SK-MEL-5 (cell line): ENCODE measurements at places on chromosomes 6 and 20. TPM values are rescaled to one million over a fixed set of nuclear protein-coding genes. Genes with fewer than 3 reads are reported as not detected.
A peak's percentile ranks its signal among the peaks of the same experiment; 100 is the strongest.

GRCh38 chr6:163212123-163212522 is 202.4 kb upstream of the QKI start:
- DNase-seq = no peak

DNA sequence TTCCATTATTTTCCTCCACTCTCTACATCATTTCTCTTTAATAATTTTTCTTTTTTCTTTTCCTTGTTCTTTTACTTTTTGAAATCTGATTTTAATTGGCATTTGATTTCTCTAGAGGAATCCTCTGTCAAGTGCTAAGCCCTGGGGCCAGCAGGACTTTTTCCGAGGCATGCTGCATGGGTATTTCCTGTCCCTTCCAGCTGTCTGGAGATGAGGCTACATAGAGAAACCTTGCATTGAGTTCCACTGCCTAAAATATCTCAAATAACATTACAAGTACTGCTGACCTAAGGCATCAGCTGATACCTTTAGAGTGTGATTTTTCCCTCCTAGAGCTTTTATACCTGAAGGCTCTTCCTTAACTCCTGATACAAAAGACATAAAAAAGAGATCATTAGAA is 6.2 kb downstream of the RNF217 start:
- peak; percentile 23 for DNase-seq

DNA sequence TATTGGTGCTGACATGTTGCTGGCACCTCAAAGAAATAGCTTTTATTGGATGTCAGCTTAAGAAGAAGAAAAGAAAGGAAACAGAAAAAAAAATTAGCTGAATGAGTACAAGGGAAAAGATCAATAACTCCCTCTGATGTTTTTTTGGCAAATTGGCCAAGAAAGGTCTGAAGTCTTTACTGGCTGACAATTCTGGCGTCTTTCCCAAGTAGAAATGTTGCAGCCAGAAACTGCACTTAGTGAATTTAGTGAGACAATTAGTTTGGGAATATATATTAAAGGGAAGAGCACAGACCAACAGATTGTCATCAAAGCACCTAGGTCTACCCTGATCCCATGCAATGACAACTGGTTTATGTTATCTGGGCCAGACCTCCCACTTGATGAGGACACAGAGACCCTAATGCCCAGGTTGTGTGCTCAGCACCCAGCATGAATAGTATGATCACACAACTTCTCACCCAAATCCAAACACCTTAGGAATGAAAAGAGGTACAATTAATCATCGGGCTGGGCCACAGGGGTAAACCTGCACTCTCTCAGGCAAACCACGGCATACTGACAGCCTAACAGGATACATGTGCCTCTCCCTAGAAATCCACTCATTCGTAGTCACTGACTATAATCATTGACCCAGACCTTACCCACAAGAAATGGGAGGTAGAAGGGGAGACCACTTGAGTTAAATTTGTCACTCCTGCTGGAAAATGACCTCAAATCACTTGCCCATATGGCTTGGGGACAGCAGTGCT is 612.3 kb upstream of the ARID1B start:
- DNase-seq = no peak

Gene RAET1G
- not detected in 2 replicates for total RNA-seq

GRCh38 chr20:19973961-19974629 is 43.1 kb upstream of the NAA20 start:
- no peak for DNase-seq

GRCh38 chr20:5539691-5540090 is 210.5 kb upstream of the SHLD1 start:
- DNase-seq = no peak

GRCh38 chr6:26124781-26125685 is 37.8 kb downstream of the HFE start:
- peak; percentile 37 for DNase-seq

DNA sequence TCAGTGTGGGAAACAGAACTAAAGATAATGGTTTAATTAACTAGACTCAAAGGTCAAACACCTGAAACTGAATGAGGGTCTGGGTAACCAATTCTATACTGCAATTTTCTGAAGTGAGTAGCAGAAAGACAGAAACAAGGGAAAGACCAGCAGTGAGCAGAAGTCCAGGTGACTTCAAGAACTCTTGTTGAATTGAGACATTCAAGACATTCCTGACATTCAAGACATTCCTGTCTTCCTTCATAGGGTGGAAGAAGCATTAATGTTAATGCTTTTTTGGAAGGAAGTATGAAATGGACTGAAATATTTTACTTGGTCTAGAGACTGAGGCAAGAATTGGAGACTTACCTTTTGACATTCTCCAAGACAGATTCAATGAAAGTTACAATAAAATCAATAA is 529.9 kb upstream of the MMS22L start:
- no peak for DNase-seq

Gene TP53INP2
- 6.5 TPM in 2 replicates for total RNA-seq

GRCh38 chr20:64042054-64042781 is 6.2 kb downstream of the C20orf204 start:
- DNase-seq = no peak

Gene EEF1A2
- total RNA-seq = 31.7 and 32.6 TPM in 2 replicates

DNA sequence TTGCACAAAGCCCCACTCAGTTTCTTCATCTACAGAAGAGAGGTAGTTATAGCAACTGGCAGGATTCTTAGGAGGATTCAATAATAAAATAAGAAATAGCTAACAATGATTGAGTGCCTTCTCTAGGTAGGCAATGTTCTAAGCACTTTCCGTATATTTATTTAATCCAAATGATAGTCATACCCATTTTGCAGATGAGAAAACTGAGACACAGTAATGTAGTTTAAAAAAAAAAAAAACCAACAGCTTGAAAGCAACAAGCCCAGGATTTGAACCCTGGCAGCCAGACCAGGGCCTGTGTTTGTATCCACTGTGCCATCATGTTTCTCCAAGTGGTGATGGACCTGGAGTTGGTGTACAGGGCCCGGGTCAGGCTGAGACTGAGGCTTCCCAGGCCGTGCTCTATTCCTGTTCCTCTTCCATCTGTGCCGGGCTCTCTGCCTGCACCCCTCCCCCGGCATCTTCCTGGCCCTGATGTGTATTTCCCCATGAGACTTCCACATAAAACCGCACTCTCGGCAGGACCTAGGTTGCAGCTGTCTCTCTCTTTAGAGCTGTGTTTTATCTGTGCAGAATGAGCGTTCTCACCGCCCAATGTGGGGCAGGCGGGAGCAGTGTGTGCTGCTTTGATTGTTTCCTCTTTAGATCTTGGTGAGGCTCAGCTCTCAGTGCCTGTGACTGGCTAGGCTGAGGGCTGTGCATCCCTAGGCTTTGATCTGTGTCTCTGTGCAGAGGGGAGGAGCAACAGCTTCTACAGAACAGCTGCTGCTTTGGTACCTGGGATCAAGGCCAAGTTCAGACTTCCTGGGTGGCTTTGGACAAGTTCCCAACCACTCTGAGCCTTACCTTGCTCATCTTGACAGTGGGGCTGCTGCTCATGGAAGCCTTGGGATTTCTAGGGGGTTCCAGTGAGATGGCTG is 49.5 kb downstream of the TOX2 start:
- no peak for DNase-seq

DNA sequence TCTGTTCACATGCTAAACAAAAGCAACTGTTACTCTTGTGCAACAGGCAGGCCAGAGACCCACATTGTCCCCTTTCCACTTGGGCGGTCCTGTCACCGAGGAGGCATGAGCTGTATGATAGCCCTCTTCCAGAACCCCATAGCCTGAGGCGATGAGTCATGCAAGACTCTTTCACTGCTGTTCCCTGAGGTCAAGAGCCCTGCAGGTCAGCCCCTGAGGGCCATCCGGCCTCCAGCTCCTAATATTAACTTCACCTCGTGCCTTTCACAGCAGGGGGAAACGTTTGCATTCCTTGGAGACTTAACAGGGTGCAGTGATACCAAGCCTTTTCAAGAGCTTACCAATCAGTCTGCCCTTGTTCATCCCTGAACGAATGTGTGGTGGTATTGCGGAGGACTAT is 253.3 kb upstream of the ECI2 start:
- peak; percentile 21 for DNase-seq

Gene FARS2
- total RNA-seq = 24.4 and 25.6 TPM in 2 replicates

Gene PHF1
- total RNA-seq = 19.8 and 20.6 TPM in 2 replicates

Gene TGM2
- total RNA-seq = 5.6 and 7.0 TPM in 2 replicates

DNA sequence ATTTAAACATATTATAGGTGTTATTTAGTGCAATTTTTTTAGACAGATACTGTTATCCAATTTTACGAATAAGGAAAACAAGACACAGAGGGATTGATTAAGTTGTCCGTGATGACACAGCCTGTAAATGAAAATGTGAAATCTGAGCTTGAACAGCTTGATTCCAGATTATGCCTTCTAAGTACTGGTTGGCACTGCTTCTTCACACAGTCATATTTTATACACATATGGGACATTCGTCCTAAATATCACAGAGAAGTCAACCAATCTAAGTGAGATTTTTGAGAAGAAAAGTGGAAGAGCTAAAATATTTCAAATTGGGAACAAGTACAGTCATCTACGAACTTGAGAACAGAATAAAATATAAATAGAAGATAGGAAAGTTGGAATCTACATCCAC is 756.3 kb downstream of the BCKDHB start:
- no peak for DNase-seq

DNA sequence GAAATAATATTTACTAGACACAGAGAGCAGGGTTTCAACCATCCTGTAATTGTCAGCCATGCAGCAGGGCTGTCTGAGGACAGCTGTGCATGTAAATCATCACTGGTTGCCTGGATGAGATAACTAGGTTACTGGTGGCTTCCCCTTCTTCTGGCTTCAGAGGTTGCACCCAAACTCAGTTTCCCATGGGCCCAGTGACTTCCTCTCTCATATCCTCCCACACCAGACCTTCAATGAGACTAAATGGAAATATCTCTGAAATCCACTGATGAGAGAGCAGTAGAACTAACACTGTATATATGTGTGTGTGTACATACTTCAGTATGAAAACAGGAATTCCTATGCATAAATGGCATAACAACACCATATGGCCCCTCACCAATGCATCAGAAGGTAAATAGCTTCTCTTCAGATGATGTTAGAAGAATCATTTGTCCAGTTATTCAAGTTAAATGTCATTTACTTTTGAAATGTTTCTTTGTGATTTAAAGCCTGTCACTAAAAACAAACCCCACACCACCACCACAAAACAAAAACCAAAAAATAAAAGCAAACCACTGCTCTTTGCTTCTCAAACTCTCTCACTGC is 51.0 kb upstream of the IL20RA start:
- DNase-seq = no peak

Gene TCF21
- total RNA-seq = 0.16 and 0.24 TPM in 2 replicates

Gene NMBR
- total RNA-seq = not detected in 2 replicates

DNA sequence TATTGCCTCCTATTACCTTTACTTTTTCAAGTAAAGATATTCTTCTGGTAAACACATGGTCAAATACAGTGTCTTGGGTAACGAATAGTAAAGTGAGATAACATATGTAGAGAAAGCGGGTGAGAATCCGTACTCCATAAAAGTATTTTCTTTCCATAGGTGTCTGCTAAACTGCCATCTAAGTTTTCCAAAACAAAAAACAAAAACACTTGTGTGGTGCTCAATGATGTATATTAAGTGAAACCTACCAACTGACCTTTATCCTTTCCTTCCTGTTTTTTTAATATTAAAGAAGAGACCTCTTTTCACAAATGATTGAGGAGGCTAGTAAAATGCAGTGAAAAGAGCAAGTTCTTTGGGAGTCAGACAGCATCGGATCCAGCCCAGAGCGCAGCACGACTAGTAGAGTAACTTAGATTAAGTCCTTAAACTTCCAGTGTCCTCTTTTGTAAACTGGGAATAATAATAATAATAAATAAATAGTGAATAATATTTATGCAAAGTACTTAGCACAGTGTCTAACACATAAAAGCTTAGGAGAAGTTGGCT is 437 bp upstream of the CDKAL1 start:
- DNase-seq = no peak
